ENCODE measurements at places on chromosomes 6 and 20.

DNA sequence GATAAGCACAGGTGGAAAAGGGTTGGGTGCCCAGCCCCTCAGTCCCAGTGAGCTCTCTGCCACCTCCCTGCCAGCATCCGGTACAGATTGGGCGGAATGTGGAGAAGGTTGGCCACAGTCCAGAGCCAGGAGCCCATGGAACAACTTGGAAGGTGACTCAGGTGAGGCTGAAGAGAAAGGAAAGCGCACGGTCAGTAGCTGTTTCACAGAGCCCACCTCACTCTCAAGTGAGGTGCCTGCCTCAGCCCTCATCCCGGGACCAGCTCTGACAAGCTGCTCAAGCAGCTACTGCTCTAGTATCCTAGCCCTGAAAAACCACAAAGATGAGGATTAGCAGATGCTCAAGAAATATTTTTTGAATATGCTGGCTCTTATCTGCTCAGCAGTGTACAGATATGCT is 1.1 kb upstream of the MMP24OS start:
- no peak for DNase-seq

- peak; percentile 10 for DNase-seq
These were observed 28.1 kb upstream of the PNPLA1 start for GRCh38 chr6:36241728-36242127.

GRCh38 chr6:63721181-63721580 is 85.6 kb downstream of the PHF3 start:
- no peak for DNase-seq

DNA sequence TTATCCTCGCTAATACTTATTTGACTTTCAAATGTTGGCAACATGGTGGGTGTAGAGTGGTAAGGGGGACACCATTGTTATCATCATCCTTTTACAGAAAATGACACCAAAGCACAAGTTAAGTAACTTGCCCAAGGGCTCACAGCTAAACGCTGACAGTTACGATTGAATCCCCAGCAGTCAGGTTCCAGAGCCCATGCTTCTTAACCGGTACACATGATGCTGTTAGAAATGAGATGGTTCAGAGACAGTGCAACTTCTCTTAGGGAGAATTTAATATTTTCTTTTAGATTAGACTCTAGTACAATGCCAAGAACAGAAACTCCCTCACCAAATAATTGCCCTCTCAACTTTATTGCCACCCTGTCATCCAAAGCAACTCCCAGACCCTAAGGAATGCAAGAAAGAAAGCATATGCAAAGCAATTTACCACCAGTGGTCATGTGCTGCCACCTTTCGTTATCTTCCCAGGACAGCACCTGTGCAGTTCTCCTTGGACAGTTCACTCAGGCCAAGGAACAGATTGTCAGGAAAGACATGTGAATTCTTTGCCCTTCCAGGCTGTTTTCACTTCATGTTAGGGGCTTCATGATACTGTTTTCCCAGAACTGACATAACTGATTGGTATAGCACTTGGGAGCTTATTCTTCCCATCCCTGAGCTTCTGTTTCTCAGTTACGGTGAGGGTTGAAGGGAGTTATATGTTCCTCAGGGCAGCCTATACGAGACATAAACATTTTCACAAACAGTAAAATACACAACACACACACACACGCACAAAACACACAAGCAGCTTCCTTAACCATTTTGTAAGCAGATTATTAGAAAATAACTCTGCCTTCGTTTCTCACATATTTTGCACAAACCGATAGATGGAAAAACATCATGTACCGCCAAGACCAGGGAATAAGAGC is 5.1 kb downstream of the HLA-DMA start:
- DNase-seq = peak; percentile 31

GRCh38 chr6:5167501-5167900 is 82.4 kb downstream of the PPP1R3G start:
- no peak for DNase-seq

DNA sequence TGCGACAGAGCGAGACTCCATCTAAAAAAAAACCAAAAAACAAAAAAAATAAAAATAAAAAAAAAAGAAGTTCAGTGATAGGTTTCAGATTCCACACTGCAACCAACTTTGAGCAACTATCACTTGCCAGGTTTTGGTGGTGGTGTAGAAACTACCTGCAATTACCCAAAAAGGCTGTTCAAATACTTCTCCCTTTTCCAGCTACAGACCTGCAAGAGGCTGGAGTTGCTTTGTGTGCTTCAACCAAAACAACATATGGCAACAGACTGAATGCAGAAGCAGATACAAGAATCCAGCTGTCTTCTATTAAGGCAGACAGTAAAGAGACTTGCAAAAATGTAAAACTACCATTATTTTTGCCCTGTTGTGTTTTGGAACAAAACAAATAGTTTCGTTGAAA is 9.3 kb upstream of the BCAS1 start:
- DNase-seq = peak; percentile 63

DNA sequence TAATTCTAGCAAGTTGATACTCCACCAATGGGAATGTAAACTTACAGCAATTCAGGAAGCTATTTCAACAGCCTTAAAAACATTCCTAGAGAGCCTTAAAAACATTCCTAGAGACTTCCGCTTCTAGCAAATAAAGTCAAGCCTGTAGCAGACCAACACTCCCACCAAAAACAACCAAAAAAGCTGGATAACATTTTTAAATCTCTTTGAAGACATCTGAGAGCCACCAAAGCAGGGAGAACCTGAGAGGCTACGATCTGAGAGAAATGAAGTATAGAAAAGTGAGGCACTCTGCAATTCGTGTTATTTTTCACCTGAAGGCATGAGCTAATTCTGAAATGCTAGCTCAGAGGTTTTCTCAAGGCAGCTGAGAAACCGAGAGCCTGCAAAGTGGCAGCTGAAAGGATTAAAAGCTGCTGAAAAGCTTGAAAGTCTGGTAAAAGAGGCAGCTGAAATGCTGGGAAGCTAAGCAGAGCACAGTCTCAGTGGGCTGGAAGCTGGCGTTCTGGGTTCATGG is 20.9 kb downstream of the GPR63 start:
- no peak for DNase-seq

Data from AG10803 (cell line).